ENCODE measurements at places on chromosomes 11 and 22.

GRCh38 chr11:72078477-72078876, 1.9 kb downstream of the NUMA1 start:
- no peak for DNase-seq

- no peak for DNase-seq
Observed at GRCh38 chr11:65954771-65955170, 6.8 kb upstream of the SART1 start.

DNA sequence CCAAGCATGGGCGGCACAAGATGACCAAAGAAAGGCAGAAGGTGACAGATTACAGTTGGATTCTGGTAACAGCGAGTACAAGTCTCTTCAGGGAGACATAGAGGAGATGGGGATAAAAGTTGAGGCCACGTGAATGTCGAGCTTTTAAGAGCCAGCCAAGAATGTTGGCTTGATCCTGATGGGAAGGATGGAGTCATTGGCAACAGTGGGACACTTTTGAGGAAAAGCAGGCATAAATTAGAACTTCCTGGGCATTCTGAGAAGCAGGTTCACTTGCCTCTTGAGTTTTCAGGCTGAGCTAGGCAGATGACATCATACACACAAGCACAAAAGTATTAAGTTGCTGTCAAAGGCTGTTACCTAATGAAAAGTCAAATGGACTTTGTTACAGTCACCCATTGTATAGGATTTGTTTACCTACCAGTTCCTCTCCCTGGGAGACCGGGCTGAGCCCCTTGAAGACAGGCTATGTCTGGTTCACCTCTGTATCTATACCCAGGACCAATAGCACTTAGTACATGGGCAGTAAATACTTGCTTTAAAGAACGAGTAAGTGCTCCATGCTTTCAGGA, 41.1 kb downstream of the TNRC6B start:
- no peak for DNase-seq

DNA sequence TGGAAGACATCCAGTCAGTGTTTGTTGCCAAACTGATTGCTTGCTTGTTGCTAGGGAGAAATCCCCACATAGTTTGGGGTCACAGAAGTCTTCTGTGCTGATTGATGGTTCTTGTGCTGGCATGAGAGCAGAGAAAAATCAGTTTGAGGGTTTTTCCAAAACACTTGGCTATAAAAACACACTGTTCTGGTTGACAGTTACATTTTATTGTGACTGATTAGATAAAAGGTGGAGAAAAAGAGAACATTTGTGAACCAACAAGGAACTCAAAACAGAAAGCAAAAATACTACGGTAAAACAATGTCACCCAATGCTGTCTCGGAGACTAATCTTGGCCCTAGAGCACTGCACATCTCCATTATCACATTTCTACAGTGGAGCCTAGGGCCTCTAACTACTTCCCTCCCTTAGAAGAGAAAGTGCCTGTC, 14.4 kb upstream of the EIF4G2 start:
- no peak for DNase-seq

GRCh38 chr22:49402169-49402568, 425.5 kb downstream of the BRD1 start:
- no peak for DNase-seq

GRCh38 chr11:110801328-110801727, 89.1 kb upstream of the ARHGAP20 start:
- no peak for DNase-seq

GRCh38 chr11:35257281-35257680, 118.3 kb downstream of the CD44 start:
- DNase-seq, result no peak

DNA sequence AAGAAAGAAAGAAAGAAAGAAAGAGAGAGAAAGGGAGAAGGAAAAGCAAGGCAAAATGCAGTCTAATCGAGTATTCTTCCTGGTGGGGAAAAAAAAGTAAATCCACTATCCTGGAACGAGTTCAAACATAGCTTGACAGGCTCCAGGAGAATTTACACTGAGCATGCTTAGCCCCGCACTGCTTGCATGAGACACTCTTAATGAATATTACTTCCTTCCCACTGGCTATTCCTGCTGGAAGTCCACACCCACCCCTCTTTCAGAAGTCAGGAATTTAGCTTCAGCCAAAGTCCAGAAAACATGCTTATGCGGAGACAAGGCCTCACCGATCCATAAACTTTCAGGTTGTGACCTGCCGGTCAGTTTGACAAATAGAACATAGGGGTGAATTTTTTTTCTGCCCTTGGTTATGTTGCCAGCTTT, 251.8 kb upstream of the BLID start:
- DNase-seq, result no peak

DNA sequence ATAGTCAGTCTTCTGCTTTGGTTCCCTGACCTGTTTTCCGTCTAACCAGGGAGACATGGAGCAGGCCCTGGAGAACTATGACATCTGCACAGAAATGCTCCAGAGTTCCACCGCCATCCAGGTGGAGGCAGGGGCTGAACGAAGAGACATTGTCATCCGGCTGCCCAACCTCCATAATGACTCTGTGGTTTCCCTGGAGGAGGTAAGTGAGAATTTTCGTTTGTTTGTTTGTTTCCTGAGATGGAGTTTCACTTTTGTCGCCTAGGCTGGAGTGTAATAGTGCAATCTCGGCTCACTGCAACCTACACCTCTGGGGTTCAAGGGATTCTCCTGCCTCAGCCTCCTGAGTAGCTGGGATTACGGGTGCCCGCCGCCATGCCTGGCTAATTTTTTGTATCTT, 52.9 kb downstream of the CABIN1 start:
- no peak for DNase-seq

DNA sequence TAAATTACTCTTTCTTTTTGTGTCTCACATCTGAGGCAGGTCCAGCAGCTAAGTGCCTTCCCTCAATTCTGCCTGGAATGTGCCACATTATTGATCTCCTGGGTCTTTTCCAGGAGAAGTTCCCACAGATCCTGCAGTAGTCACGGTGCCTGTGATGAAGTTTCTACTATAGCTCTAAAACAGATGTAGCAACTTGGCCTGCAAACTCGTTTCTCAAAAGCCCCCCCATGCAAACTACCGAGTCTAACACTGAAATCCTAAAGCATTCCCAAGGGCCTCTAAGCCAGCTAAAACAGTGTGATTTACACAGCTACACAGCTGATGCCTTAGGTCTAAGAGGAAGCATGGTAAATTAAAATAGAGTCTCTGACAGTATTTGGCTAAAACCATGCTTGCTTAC, 54.3 kb downstream of the DDI1 start:
- no peak for DNase-seq

DNA sequence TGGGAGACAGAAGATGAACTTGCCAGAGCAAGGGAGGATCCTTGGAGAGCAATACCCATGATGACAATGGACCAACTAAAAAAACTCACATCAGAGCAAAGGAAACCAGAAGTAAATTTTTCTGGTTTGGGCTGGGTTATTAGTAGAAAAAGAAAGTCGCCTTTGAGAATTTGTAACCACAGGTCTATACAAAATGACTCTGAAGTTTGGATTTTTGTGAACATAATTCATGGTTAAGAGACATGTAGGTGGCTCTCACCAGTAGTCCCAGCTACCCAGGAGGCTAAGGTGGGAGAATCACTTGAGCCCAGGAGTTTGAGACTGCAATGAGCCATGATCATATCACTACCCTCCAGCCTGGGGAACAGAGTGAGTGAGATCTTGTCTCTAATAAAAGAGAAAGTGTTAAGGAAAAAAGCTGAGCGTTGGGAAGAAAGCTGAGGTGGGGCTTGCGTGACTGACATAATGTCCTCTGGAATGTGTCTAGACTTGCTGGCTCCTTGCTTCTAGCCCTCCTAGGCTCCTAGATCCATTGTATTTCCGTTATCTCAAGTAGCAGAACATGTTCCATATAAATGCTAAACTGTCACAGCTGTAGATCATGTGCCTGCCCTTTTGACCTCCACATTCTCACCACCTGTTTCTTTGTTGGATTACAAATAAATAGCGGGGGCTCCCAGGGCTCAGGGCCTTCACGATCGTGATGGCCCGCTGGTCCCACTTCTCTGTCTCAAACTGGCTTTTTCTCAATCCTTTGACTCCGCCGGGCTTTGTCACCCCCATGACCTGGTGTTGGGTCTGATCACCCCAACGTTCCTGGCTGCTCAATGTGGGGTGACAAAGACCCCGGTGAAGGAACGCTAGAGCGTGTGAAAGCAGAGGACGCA, 56.2 kb upstream of the SC5D start:
- DNase-seq, result no peak

DNA sequence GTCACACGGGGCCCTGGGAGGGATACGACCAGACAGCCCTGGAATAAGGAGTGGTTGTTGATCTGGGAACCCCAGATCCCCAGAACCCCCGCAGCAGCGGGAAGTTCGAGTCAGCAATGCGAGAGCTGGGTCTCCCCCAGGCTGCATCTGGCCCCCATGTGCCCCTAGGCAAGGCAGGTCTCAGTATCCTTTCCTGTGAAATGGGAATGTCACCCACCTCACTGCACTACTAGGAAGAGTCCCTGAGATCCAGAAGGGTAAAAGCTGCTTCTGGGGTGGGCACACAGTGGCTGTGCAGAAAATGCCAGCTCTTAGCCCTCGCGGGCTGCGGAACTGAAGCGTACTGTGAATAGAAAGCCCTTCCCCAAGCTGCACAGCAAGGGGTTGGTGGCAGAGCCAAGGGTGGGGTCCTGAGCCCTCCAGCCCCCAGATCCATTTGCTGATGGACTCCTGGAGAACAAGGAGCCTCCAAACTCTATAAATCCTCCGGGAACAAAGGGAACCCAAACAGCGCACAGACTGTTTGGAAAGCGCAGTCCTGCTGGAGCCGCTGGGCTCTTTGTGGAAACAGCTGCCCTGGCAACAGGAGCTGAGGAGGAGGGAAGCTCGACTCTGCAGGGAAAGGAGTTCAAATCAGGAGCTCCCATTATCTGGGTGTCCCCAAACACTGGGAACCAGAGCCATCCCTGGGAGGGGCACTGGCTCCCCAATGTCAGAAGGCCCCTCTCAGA, 68.2 kb upstream of the SHISAL1 start:
- no peak for DNase-seq

DNA sequence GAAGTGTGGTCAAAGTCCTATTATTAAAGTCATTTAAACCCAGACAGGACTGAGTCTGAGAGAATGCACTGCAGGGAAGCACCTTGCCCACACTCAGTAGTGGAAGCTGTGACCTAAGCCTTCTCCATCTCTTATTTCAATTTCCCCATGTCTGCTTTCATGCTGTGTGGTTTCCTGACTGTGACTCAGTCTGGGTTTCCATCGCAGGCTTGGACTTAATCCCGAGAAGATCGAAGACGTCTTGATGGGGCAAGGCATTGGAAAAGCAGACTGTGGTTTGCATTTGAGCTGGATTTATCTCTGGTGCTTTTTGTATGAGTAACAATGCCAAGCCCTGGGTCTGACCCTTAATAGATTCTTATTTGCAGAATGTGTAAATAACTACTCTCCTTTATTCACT, 238.9 kb downstream of the NTM start:
- DNase-seq, result no peak

DNA sequence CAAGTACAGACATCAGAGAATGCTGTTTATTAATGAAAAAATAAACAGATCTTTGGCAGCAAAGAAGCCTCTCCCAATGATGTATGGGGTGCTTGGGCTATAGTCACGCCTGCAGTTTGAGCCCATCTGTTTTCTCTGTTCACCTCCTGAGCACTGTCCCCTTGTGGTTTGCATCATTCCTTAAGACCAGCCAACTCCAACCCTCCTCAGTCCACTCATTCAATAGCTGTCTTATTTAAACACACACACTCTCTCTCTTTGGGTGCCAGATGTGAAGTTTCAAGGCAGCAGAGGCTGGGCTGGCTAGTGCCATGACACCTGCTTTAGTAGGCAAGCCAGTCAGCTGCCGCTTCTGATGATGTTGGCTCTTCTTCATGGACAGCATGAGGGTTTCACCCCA, 58.1 kb downstream of the POLD3 start:
- no peak for DNase-seq

GRCh38 chr22:38016182-38017151, 32.1 kb upstream of the SOX10 start:
- no peak for DNase-seq

- no peak for DNase-seq
Observed at GRCh38 chr11:115179636-115180035, 324.6 kb downstream of the CADM1 start.

DNA sequence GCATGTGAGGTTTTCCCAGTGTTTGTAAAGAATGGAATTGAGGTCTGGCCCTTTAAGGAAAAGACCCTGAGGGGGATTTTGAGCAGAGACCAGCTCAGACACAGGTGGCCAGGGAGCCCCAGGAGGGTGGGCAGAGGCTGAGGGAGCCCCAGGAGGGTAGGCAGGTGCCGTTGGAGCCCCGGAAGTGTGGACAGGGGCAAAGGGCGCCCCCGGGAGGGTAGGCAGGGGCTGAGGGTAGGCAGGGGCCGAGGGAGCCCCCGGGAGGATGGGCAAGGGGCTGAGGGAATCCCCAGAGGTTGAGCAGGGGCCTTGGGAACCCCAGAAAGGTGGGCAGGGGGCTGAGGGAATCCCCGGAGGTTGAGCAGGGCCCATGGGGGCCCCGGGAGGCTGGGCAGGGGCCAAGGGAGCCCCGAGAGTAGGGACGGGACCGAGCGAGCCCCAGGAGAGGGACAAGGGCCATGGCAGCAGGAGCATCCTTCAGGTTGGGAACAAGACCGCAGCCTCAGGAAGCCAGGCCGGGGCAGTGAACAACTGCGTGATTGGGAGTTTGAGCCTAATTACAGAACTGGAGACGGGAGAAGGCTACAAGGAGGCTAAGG, 292.0 kb downstream of the BRD1 start:
- DNase-seq, result no peak

DNA sequence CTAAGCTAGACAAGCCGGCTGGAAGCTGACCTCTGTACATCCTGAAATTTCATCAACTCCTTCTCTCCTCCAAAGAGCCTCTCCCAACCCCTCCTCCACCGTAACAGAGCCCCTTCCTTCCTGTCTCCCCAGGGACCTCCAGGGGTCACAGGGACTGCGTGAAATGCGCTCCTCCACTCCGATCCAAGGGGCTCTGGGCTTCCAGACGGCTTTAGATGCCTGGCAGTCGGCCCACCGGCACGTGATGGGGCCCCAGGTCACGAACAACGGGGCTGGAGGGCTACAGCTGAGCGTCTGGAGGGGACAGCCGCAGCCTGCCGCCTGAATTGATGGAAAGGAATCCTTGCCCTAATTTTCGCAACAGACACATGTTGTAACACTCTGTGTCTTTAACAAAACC, 264.1 kb downstream of the MN1 start:
- DNase-seq, result no peak

Data from T-helper 2 cell treated with Interferon-gamma antibody and Interleukin-4, amounts not matched to agents 5 μg/mL and 100 μg/mL, for 36 hours (primary cell).